Stimulated activated effector memory CD8-positive, alpha-beta T cell treated with anti-CD3 and anti-CD28 coated beads, Interleukin-12 subunit alpha, Interleukin-12 subunit beta, amount 100 ng/mL, for 72 hours (primary cell): ENCODE measurements at places on chromosomes 12 and 14.

DNA sequence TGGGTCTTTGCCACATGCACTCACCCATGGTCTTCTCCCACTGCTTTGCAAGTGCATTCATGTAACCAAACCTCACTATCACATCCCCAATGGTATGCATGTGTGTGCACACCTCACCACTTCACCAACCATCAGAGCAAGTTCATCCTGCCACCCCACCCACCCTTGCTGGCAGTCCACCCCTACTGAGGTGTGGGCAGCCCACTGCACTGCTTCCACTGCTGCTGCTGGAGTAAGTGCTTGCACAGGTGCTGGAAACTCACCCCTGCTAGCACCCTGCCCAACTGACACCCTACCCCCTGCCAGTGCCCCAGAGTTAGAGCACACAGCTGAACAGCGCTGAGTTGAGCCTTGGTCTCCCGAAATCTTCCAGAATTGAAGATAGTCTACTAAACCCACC is 46.1 kb upstream of the CLEC14A start:
- no peak for DNase-seq

DNA sequence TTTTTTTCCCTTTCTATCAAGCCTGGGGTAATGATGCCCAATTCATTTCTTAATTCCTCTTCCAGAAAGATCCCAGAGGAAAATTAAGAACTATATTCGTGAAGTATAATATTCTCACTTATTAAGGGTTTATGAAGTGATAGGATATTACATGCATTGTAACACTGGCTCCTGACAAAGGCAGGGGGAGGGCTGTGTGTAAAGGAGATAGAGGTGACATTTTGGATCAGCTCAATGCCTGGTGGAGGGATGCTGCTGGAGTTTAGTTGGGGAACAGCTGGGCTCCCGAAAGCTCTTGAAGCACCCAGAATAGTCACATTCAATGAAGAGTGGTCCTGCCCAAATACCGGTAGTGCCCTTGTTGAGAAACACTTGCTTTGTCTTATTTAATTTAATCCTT is 774 bp downstream of the SERPINA11 start:
- no peak for DNase-seq

DNA sequence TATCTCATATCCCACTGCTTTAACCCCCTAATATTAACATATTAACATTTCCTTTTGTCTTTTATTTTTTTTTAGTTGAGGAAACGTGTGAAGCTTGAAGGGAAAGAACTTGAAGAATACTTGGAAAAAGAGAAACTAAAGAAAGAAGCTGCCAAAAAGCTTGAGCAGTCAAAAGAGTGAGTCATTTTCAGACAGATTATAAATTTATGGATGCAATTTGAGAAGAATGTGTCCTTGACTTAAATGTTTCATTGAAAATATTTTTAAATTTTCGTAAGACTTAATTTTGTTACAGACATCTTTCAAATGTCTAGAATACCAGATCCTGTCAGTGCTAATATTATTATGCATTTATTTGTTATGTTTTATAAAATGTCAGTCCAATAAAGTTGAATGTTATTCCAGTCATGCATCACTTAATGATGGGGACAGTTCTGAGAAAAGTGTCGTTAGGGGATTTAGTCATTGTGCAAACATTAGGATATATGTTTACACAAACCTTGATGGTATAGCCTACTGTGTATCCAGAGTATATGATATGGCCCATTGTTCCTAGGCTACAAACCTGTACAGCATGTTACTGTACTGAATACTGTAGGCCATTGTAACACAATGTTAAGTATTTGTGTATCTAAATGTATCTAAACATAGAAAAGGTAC is 32.6 kb downstream of the CPSF2 start:
- no peak for DNase-seq

- no peak for DNase-seq
Observed at GRCh38 chr12:45644541-45644940, 85.0 kb upstream of the ARID2 start.

DNA sequence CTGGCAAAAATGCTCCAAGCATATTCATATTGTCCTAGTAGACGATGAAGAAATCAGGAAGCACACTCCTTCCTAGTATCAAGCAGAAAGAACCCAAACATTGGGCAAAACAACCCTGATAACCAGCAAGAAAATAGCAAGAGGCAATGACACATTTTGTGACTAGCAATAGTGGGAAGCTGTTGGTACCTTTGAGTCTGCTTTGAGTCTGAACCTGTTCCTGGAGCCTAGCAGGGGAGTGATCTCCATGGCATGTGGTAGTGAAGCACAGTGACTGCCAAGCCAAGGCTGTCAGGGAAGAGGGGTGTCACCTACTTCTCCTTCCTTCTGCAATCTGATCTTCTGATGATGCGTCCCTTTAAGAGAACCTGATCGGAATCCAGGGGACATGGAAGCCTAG is 533.9 kb downstream of the VRK1 start:
- no peak for DNase-seq

DNA sequence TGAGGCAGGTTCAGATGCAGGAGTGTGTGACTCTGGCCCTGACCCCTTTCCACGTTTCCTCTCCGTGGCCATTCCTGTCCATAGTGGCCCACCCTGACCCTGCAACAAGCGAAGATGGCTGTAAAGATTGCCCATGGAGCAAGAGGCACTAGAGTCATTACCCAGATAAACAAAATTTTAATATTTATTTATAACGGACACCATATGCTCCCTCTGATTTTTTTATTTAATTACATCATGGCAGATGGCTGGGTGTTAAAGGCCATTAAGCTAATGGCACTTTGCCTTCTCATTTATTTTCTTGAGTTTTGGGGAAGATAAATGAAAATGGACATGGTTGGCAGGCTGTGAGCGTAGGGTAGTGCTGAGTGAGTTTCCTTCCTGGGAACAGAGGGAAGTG is 58.7 kb downstream of the WSCD2 start:
- no peak for DNase-seq

- DNase-seq = no peak
Observed at GRCh38 chr12:91565846-91566245, 383.2 kb upstream of the DCN start.

GRCh38 chr14:97633131-97633738 is 836.1 kb downstream of the VRK1 start:
- no peak for DNase-seq

GRCh38 chr14:44863271-44863670 is 98.5 kb downstream of the KLHL28 start:
- no peak for DNase-seq

- DNase-seq = no peak
Observed at GRCh38 chr12:85804663-85805062, 31.5 kb downstream of the RASSF9 start.

DNA sequence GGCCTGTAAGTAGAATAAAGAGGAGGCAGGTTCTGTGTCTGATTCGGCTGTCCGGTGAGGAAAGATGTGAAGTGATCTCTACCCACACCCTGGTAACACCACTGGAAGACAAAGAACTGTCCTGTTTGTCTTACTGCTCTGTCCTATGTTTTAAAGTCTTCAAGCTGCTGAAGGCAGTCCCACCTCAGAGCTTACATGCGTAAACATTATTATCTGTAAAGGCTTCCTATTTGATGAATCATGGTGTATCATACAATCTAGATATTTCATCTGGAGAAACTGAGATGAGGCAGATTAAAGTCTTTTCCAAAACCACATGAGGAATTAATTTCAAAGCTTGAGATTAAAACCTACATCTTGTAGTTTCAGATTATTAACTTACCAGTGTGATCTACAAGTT is 427.6 kb downstream of the ZFP36L1 start:
- DNase-seq = no peak

GRCh38 chr12:52650520-52651081 is 1.4 kb downstream of the KRT2 start:
- no peak for DNase-seq

- no peak for DNase-seq
Observed at GRCh38 chr12:107891967-107892366, 117.5 kb downstream of the ASCL4 start.

DNA sequence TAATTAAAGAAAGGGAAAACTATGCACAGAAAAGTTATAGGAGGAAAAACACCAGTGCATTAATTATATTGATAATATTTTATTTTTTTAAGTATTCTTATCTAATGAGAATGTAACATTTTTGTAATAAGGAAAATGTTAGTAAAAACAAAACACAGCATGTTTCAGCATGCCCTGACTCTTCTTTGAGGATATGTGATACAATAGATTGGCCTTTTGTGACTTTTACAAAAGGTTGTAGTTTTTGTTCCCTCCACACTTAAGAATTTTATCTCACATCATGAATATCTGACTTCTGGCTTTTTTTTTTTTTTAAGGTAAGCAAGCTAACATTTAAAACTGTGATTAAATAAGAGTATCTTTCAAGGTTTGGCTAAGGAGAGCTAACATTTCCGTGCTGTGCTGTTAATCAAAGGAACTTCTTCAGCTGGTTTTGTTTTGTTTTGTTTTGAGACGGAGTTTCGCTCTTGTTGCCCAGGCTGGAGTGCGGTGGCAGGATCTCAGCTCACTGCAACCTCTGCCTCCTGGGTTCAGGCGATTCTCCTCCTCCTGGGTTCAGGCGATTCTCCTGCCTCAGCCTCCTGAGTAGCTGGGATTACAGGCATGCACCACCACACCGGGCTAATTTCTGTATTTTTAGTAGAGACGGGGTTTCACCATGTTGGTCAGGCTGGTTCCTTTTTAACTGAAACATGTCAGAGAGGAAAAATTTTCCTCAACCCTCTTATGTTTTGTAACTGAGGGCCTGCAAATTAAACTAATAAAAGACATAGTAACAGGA is 30.8 kb upstream of the RESF1 start:
- DNase-seq = no peak

- DNase-seq = no peak
Observed at GRCh38 chr12:65868133-65868705, 43.9 kb downstream of the HMGA2 start.

GRCh38 chr14:93952829-93953228 is 23.5 kb downstream of the ASB2 start:
- DNase-seq = no peak

DNA sequence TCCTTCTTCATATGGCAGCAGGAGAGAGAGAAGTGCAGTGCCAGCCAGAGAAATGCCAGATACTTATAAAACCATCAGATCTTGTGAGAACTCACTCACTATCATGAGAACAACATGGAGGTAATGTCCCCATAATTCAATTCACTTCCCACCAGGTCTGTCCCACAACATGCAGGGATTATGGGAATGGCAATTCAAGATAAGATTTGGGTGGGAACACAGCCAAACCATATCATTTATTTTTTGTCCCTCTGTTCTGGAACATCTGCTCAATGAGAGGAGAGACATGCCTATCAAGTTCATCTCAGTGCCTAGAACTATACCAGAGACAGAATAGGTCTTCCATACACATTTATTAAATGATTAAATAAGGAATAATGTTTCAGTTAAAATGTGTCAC is 543.5 kb downstream of the NRXN3 start:
- DNase-seq = no peak

- no peak for DNase-seq
Observed at GRCh38 chr14:23533652-23534435, 17.7 kb downstream of the ZFHX2 start.

DNA sequence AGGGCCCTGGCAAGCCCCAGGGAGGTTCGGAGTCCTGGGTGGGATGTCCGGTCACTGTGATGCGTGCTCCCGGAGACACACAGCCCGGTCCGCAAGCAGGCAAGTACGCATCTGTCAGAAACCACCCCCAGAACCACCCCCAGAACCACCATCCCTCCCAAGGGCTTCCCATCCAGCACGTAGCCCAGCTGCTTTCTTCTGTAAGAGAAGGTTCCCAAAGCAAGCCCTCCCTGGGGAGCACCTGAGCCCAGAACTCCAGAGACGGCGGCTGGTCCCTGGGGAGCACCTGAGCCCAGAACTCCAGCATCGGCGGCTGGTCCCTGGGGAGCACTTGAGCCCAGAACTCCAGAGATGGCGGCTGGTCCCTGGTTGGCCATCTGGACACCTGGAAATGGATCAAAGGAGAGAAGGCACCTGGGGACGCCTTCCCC is 2.6 kb upstream of the FBRSL1 start:
- DNase-seq = no peak

DNA sequence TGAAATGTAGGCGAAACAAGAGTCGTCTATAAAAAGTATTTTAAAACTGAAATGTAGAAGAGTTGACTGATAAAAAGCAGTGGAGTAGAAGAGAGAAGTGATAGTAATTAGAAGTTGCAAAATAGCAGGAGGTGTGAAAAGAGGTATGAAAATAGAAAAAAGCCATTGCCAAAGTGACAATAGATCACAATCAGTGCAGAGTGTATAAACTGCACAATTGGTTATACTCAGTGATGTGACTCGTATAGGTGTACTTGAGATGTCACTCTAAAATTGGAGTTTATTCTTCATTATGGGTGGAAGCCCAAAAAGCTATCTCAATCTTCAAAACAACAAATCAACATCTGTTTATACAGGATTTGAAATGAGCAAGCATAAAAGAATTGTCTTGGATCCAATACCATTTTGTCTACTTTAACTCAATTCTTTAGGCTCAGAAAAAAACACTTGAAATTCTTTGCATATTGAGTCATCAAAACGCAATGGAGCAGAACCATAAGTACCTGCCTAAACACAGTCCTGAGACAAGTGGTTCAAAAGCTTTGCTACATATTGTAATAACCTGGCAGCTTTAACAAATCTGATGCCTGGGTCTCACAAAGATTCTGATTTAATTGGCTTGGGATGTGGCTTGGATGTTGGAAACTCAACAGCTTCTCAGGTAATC is 8.8 kb downstream of the IKBIP start:
- DNase-seq = no peak

GRCh38 chr14:104353921-104354701 is 215.7 kb downstream of the KIF26A start:
- DNase-seq = no peak

GRCh38 chr14:35218963-35219362 is 73.2 kb upstream of the PSMA6 start:
- no peak for DNase-seq

- DNase-seq = no peak
Observed at GRCh38 chr14:95054346-95055280, 102.7 kb downstream of the DICER1 start.

GRCh38 chr12:13316587-13317246 is 120.2 kb downstream of the EMP1 start:
- no peak for DNase-seq

DNA sequence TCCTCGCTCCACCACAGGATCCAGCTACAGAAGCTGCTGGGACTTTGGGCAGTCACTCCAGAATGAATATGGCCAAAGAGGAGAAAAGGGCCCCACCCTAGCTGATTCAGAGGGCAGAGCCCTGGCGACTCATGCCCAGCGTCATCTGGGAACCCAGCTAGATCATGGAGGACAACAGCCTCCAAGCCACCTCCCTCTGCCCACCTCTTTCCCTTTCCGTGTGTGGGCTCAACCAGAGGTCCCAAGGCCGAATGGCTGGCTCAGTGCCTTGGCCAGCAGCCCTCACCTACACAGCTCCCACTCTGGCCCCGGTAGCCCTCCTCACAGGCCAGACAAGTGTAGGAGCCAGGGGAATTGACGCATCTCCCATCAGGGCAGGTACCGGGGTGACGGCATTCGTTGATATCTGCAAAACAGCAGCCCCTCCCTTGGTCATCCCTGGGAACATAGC is 17.4 kb downstream of the ISCA2 start:
- DNase-seq = no peak
